ENCODE measurements at places on chromosomes 16 and 17.
A peak's percentile ranks its signal among the peaks of the same experiment; 100 is the strongest.

GRCh38 chr16:7321661-7322060 is 11.0 kb upstream of the RBFOX1 start:
- no peak for DNase-seq

DNA sequence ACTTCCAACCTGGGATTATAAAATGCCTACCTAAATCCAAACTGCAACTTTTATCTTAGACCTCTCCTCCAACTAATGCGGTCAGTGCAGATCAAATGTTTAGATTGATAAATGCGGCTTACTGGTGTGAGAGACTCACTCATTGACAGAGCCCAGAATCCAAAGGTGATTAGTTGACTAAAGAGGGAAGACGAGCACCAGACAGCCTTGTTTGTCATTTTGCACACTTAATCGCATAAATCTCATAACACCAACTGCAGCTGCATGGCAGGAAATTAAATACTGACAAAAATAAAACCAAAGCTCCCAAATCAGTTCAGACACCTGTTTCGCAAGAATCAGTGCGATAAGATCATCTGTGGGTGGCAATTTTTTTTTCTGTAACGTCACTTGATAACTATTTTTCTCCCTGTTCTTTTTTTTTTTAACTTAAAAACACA is 35.9 kb downstream of the NACA2 start:
- no peak for DNase-seq

DNA sequence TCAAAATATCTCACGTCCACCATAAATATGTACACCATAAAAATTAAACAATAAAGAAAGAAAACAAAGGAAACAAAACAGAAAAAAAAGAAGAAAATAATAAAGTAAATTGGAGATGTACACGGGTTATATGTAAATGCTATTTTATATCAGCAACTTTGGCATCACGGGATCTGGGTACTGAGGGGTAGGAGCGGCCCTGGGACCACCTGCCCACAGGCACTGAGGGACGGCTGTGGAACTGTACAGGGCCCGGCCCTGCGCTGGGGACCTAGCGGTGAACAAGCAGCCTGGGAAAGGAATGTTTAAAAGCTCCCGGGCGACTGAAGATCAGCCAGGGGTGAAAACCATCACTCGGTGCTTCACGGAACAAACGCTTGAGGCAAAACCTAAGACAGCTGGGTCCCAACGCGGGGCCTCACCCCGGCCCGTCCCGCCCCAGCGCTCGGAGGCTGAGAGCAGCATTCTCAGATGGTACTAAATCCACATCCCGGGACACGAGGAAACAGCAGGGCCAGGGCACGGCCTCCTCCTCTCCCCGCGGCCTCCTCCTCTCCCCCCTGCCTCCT is 31.2 kb downstream of the NXN start:
- no peak for DNase-seq

- DNase-seq, result no peak
Measured at GRCh38 chr16:51071326-51071725, 79.7 kb downstream of the SALL1 start.

GRCh38 chr17:39283896-39284295 is 58.2 kb upstream of the STAC2 start:
- no peak for DNase-seq

- no peak for DNase-seq
Measured at GRCh38 chr17:20703781-20704180, 124.3 kb downstream of the CDRT15L2 start.

DNA sequence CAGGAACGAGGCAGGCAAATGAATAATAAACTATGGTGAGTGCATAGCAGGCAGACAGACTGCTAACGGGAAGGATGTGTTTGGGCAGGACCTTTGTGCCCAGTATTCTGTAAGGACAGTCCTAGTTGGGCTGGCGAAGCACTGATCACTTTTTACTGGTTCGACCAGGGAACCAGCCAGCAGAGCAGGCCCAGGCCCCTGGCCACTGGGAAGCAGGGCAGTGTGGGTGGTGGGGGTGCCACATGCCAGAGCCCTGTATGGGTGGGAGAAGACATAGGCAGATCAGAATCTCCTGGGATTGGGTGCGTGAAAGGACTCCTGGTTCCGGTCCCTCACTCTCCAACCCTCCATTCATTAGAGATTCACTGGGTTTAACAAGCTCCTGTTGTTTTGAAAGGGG is 4.0 kb upstream of the VAMP2 start:
- peak; percentile 44 for DNase-seq

- peak; percentile 78 for DNase-seq
Measured at GRCh38 chr16:15874745-15875314, 13.6 kb downstream of the CEP20 start.

- DNase-seq, result no peak
Measured at GRCh38 chr16:9955677-9956076, 226.6 kb downstream of the GRIN2A start.

DNA sequence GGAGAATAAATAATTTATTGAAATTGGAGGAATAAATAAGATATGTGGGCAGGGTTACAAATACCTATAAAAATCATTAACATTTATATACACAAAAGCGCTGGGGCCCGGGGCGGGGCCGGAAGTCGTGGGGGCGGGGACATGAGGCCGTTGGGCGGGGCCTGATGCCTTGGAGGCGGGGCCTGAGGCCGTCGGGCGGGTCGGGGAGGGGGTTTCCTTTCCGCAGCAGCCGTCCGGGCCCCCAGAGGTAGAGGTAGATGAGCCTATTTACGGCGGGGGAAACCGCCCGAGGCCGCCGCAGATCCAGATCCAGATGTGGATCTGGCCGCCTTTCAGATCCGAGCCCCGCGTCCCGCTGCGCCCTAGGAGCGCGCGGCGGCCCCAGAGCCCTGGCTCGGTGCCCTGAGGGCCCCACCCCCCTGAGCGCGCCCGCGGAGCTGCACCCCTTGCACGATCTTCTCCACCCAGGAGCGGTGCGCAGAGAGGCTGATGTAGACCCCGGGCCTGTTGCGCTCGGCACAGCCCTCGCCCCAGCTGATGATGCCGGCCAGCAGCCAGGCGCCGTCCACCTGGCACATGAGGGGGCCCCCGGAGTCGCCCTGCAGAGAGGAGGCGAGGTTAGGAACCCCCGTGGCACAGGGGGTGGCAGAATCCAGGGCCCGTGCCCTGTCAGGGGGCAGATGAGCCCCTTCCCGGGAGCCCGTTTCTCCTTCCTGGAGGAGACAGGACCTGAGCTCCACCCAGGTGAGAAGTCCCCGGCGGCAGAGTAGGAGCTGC is 5.1 kb downstream of the PRSS22 start:
- DNase-seq, result no peak

GRCh38 chr16:74922150-74923138 is 62.5 kb downstream of the WDR59 start:
- DNase-seq, result no peak

- no peak for DNase-seq
Measured at GRCh38 chr17:39393736-39394135, 7.7 kb downstream of the FBXL20 start.

GRCh38 chr17:59409336-59410048 is 78.0 kb downstream of the YPEL2 start:
- no peak for DNase-seq

- no peak for DNase-seq
Measured at GRCh38 chr17:4582101-4582501, 2.2 kb upstream of the SMTNL2 start.

- no peak for DNase-seq
Measured at GRCh38 chr17:69050999-69051775, 9.5 kb downstream of the ABCA9 start.

DNA sequence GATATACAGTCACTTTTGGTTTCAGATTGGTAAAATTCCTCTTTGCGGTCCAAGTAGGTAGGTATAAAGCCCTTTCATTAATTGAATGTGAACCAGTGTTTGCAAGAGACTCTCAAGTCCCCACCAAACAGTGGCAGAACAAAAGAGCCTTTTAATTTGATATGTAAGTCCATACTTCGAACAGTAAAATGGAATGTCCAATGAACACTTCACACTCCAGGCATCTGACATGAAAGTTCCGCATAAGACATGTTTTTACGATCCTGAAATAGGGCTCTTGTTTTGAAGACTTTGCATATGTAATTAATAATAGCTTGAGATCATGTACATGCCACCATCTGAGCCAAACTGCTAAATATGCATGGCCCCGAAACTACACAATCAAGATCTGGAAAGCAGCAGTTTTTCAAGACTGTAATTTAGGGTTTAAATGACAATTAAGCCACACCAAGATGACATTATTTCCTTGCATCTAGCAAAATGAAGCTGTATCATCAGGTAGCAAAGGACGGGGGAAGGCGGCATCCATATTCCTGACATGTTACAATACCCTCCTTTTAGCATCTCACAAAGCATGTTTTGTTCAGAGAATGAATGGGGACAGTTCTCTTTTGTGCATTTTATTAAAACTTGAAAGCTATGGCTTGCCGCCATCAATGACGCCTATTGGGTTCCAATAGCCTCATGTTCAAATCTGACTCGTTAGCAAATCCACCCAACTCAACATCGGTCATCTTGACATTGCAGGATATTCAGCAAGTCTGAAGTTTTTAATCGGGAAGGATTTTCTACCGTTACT is 39.4 kb downstream of the LITAF start:
- no peak for DNase-seq

GRCh38 chr16:20611350-20611902 is 35.3 kb upstream of the ACSM2B start:
- no peak for DNase-seq

GRCh38 chr16:71479420-71479819 is 9.7 kb downstream of the ZNF19 start:
- DNase-seq, result peak; percentile 49

- no peak for DNase-seq
Measured at GRCh38 chr17:28398280-28398981, 7.6 kb downstream of the SLC46A1 start.

- DNase-seq, result peak; percentile 100
Measured at GRCh38 chr16:50396761-50397535, 28.2 kb upstream of the BRD7 start.

GRCh38 chr17:39926588-39927100 is 757 bp downstream of the ORMDL3 start:
- peak; percentile 39 for DNase-seq

DNA sequence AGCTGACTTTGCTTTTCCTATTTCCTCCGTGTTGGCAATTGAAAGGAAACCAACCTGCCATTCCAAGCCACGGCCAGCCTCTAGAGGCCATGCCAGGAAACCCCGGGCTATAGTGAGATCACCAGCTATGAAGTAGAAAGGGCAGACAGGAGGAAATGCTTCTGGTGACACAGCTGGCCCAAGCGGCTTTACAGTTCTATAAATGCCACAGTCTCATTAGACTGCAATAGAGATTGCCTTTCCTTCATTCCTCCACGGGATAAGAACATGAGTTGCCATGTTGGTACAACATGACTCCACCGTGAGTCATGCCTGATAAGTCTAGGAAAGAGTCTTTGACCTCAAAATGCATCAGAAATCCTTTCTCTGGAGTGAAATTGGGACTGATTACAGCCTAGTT is 384.9 kb downstream of the GRIN2A start:
- peak; percentile 4 for DNase-seq

DNA sequence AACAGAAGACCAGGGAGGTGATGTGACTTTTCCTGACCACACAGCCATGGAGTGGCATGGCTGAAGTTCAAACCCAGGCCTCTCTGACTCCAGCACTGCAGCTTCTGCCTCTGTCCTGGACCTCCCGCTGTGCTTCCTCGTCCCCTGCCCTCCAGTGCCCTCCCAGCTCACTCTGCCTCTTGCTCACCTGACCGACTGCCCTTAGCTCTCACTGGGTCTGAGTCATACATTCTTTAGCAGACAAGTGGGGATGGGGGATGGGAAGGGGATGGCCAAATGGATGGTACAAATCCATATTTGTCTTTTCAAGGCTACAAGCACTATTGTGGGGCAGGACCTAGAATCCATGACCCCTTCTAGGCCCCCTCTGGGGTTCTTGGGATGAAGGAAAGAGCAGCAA is 33.0 kb downstream of the PITPNM3 start:
- peak; percentile 61 for DNase-seq

- DNase-seq, result no peak
Measured at GRCh38 chr16:74756203-74756602, 18.4 kb downstream of the FA2H start.

DNA sequence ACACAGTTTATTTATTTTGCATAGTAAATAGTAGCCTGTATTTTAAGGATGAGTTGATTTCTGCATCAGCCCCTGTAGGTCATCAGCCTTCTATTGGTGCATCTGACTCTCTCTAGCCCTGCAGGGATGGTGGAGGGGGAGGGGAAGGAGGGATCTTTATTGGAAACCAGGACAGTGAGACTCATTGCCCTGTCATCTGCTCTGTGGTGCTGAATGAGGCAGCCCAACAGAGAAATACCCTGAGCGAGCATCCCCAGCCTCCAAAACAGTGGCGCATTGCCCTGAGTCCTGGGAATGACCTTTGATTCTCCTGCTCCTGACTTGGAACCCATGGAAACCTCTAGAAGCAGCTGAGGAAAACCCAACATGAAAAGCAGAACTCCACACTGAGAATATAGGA is 45.5 kb upstream of the STH start:
- no peak for DNase-seq
